WTC11 (cell line): ENCODE measurements at places on chromosomes 5 and 9. TPM values are rescaled to one million over a fixed set of nuclear protein-coding genes. Genes with fewer than 3 reads are reported as not detected.

GRCh38 chr5:52378237-52378636 is 409.5 kb upstream of the ITGA1 start:
- no peak for DNase-seq
- no peak overlapping the region for H3K4me3 ChIP-seq
- no peaks in the 10 kb centered on the region for H3K4me1 ChIP-seq
- H3K27ac ChIP-seq: no peak overlapping the region
- no peaks in the 10 kb centered on the region for H3K27me3 ChIP-seq

DNA sequence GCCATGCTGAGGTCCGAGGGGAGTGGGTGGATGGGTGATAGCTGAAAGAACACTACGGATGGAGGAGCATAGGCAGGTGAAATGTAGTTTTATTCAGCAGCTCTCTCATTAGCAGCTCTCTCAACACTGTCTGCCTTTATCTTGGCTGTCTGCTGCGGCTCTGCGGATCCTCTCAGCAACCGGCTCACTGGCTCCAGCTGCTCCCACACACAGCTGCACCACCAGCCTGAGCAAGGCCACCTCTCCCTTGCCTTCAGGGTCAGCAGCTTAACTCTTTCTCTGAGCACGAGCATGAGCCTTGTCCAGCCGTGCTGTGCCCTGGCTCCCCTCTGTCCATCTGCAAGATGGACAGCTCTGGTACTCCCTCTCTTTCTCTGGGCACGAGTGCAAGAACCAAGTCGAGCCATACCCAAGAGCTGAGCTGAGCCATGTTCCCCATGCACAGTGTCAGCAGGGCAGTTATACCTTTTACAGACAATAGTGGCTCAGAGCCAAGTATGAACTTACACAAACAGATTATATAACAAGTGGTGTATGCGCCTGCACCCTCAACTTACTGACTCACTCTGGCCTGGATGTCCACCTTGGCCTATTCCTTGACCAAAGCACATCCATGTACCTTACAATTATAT is 108.5 kb downstream of the MACIR start:
- no peaks in the 10 kb centered on the region for H3K27me3 ChIP-seq
- no peaks in the 10 kb centered on the region for H3K36me3 ChIP-seq
- no peak overlapping the region for H3K4me3 ChIP-seq

DNA sequence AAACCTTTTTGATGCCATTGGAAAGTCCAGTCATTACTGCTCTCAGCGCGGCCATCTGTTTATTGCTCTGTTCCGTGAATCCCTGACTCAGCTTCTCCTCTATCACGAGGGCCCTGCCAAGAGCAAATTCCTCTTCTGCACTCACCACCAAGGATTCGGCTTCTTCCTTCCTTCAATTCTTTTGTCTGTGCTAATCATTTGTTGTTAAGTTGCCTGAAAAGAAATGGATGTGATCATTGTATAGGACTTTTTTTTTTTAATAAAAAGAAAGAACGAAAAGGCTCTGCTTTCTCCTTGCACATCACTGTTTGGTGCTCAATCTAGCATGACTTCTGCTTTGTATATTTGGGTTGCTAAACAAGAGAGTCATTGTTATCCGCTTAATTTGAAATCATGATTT is 128.7 kb upstream of the PIK3R1 start:
- no peaks in the 10 kb centered on the region for H3K4me1 ChIP-seq
- H3K36me3 ChIP-seq: peaks cover 9% of the 10 kb centered on the region
- H3K27me3 ChIP-seq: no peaks in the 10 kb centered on the region
- no peak overlapping the region for H3K4me3 ChIP-seq
- H3K27ac ChIP-seq: no peak overlapping the region

- H3K27ac ChIP-seq: peak overlapping the region; percentile 23; the same call in 1 of the 2 replicates
- no peak for DNase-seq
These were observed 150.6 kb upstream of the EDIL3 start for GRCh38 chr5:84535281-84535680.

GRCh38 chr9:134657666-134658377 is 16.2 kb downstream of the COL5A1 start:
- H3K27me3 ChIP-seq: no peaks in the 10 kb centered on the region; the same call in 1 of the 2 replicates
- no peak overlapping the region for H3K27ac ChIP-seq
- no peak overlapping the region for H3K4me3 ChIP-seq
- H3K36me3 ChIP-seq: peaks cover 16% of the 10 kb centered on the region
- DNase-seq: no peak
- peaks cover 9% of the 10 kb centered on the region for H3K4me1 ChIP-seq

- no peak overlapping the region for H3K4me3 ChIP-seq
- no peaks in the 10 kb centered on the region for H3K4me1 ChIP-seq
- H3K27me3 ChIP-seq: no peaks in the 10 kb centered on the region; the same call in 1 of the 2 replicates
- no peak for DNase-seq
These were observed 27.7 kb upstream of the TNIP1 start for GRCh38 chr5:151108566-151108965.

GRCh38 chr9:89386797-89387196 is 68.5 kb downstream of the SECISBP2 start:
- no peak for DNase-seq
- no peak overlapping the region for H3K4me3 ChIP-seq
- peaks cover 52% of the 10 kb centered on the region for H3K36me3 ChIP-seq

- H3K27me3 ChIP-seq: no peaks in the 10 kb centered on the region; the same call in 1 of the 2 replicates
- peaks cover 5% of the 10 kb centered on the region for H3K4me1 ChIP-seq
- H3K36me3 ChIP-seq: peaks cover 11% of the 10 kb centered on the region
- DNase-seq: no peak
- H3K4me3 ChIP-seq: no peak overlapping the region
- H3K27ac ChIP-seq: no peak overlapping the region
These were observed 149.3 kb downstream of the FBXO4 start for GRCh38 chr5:42074353-42074752.

Gene F2RL1
- total RNA-seq: 37.3 to 38.9 TPM (median 37.5 TPM) in 3 replicates

Gene CER1
- total RNA-seq: 2.4 to 4.1 TPM (median 3.7 TPM) in 3 replicates
